NCI-H146 (cell line): ENCODE measurements at places on chromosomes 4 and X.

- no peak for DNase-seq
These were observed 24.6 kb downstream of the F9 start for GRCh38 chrX:139554991-139555675.

DNA sequence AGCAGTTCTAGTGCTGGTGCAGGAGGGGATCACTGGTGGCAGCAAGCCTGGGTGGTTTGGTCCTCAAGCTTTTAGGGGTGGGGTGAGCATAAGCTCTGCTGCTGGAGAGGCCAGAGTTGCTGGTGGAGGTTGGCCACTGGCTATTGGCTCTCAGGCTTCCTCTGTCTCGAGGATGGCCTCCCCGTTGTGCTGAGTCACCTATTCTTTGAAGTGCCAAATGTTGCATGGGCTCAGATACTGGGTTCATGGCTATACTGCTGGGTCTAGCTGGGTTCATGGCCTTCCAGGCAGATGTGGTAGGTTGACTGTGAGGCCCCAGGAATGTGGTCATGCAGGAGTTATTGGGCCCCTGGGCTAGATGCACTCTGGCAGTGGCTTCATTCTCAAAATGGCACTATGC is 466.3 kb downstream of the NAF1 start:
- DNase-seq = no peak

DNA sequence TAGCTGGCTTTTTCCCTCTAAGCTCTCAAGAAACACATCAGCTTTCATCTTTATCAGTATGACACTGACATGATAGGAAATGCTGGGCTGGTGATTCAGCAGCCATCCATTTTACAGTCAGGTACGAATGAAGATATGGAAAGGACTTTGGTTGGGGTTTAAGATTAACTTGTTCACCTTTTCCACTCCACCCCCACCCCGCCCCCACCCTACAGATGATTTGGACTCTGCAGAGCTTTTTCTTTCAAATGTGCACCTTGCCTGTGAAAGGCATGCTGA is 132.6 kb downstream of the AKAP4 start:
- DNase-seq = no peak

- DNase-seq = no peak
These were observed 8.7 kb upstream of the TBC1D14 start for GRCh38 chr4:6900956-6901355.

DNA sequence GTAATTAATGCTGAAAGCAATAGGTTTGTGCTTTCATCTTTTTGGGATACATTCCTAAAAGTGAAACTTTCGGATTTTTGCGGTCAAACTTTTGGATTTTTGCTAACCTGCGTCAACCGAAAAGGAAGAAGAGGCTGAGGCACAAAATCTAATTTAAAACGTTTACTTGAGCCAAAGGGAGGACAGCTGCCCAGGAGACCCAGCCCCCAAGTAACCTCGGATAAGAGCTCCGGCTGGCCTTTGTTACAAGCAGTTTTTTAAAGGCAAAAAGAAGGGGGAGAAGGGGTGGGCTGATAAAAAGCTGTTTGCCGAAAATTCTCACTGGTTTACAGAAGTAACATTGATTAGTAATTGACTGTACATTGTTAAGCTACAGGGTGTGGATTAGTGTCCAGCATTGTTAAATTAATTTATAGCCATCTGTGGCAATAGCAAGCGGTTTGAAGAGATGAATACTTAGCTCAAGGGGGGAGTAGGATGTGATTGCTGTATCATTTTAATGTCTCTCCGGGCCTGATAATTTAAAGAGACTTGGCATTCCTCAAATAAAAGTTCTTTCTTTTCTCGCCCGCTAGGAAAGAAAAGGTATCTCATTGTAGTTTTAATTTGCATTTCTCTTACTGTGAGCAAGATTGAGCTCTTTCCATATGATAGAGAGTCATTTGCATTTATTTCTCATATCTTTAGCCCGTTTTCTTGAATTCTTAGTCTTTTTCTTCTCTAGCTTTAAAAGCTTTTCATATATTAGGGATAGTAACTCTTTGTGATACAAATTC is 59.1 kb upstream of the USP9X start:
- DNase-seq = no peak

DNA sequence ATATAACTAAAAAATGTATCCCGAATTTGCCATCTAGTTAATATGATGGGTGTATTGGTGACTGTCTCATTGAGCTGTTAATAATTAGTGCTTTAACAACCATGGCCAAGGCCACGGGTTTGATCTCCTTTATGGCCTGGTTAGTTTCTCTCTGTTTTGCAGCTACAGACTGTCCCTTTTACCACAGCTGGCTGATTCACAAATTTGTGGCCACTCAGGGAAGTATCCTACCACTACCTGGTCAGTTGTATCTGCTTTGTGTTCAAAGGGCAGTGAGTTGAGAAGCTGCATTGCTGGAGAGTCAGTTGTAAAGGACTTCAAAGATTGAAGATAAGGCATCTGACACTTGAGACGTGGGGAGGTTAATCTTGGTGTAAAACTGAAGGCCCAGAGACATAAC is 219.1 kb upstream of the BMP3 start:
- no peak for DNase-seq

DNA sequence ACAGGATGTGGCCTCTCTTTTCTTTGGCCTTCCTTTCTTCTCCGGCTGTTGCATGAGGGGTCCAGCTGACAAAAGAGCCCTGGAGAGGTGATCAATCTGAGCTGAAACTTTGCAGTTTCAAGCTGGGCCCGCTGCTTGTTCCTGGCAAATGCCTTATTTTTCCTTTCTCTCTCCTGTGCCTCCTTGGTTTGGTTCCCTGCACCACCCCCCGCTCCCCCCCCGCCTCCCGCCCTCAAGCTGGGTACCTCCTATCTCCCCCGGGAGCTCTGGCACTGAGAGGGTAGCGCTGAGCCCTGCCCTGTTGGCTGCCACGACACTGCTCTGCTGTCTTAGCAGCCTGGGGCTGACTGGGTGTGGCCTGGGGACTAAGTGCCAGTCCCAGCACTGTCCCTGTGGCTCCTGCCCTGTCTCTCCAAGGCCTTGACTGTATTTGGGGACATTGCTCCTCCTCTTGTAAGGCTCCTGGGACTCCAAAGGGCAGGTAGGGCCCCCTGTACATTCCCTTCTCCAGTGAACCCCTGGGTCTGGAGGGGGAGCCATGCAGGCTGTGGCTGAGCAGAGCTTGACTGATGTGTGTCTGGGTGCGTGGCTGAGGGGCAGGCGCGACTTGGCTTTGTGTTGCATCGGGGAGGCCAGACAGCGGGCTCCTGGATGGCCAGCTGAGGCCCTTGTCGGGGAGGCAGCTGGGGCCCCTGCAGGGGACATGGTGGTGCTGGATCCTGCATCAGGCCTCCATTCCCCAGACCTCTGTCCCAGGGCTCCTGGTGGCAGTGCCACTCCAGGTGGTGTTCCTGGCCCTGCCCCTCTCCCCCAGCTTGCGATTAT is 1.1 kb downstream of the PLXNA3 start:
- peak; percentile 36 for DNase-seq

DNA sequence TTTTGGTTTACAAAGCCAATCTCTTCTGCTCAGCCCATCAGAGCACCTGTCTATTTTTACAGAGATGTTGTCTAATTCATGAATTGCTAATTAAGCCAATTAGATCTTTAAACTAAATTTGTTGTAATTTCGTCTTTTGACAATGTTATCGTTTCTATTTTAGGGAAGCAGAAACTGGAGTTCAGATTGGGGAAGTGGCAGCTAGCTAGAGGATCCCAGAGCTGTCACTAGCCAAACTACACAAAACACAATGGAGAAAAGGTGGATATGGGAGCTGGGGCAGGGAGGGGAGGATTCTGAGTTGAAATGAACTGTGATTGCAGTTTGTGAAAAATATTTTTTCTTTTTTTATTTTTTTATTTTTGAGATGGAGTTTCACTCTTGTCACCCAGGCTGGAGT is 35.8 kb downstream of the CASP3 start:
- no peak for DNase-seq

GRCh38 chrX:100435726-100436125 is 25.7 kb upstream of the PCDH19 start:
- no peak for DNase-seq

DNA sequence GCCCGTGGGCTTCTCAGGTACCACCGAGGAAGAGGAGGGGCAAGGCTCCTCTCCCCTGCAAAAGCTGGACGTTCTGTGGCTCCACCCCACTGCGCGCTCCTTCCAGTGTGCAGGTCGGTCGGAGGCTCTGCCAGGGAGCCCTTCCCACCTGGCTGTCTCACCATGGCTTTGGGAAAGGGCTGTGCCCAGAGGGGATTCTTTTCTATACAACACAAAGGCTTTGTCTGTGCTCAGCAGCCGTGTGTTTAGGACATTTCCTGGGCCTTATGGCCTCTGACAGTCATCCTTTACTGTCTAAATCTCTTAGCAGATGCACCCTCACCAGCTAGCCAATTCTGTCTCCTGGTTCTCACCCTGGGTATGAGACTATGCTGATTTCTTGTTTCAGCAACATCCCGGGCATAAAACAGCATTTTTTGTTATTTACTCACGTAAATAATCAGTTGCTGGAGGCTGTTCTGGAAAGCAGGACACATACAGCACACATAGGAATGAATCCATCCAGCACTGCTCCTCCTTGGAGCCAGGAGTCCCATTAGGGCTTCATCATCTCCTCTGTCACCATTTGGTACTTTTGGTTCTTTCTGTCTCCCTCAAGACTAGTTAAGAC is 20.4 kb upstream of the ATXN3L start:
- peak; percentile 94 for DNase-seq

DNA sequence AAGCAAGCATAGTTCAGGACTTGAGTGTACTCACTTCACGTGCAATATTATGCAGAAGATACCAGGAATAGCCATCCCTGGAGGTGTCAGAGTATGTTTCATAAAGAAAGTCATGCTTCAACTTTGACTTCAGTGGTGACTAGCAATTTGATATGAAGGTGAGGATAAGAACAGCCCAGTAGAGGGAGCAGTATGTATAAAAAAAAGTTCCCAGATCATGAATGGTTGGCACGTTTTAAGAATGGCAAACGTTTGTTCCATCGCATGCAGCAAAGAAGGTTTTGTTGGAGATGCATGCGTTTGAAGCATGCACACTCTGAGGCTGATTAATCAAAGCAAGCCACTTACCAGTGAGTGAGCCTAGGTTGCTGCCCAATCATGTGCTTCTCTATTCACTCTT is 33.5 kb upstream of the SLITRK4 start:
- DNase-seq = no peak
